ENCODE measurements at places on chromosomes 3 and 15. TPM values are rescaled to one million over a fixed set of nuclear protein-coding genes. Genes with fewer than 3 reads are reported as not detected.

The CFAP100 gene
- total RNA-seq: not detected

The STRIT1 gene
- total RNA-seq: not detected

The HEG1 gene
- total RNA-seq: 256 TPM

The TMCO5A gene
- 0.49 TPM for total RNA-seq

The PLA2G4E gene
- not detected for total RNA-seq

The PLCB2 gene
- not detected for total RNA-seq

The ERICH6 gene
- 0.41 TPM for total RNA-seq

The HHLA2 gene
- total RNA-seq: not detected

The ZNF385D gene
- total RNA-seq: 11.5 TPM

The FURIN gene
- total RNA-seq: 45.0 TPM
